Stimulated activated CD4-positive, alpha-beta T cell treated with anti-CD3 and anti-CD28 coated beads, TNF-alpha, amount 100 ng/mL, for 48 hours (primary cell): ENCODE measurements at places on chromosomes 1 and 21.

- DNase-seq: no peak
Observed at GRCh38 chr1:116754198-116754977, at the start of gene CD2. Gene CD2 (plus strand): TSS chr1:116754430. CDS start chr1:116754493, 63 bp downstream.

DNA sequence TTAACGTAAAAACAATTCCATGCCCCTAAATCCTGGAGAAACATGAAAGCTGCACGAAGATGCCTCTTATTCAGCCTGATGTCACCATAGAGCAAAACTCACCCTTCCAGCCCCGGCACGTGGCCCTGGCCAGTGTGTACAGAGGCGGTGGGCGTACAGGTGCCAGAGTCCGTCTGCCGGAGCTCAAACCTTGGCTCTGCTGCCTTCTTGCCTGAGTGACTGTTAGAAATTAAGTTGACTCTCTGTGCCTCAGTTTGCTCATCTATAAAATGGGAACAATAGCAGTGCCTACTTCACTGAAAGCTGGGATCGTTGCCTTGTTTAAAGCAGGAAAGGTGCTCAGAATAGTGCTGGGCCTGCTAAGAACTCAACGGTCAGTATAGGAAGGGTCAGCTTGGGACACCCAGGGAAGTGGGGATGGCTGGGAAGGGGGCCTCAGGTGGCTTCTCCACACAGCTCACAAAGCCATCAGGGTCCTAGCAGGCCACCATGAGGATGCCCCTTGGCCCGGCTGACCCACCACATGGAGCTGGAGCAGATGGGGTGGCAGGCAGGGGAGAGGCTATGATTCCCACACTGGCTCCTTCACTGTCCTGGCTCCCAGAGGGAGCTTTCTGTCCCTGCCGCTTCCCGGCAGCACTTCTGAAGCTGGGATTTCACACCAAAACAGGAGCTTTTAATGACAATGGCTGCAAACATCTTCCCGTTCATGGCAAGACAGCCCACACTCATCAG is 237.2 kb downstream of the NPHP4 start:
- no peak for DNase-seq

GRCh38 chr1:44621841-44622286 is 52.4 kb downstream of the TMEM53 start:
- no peak for DNase-seq

GRCh38 chr1:184497959-184498723 is 111.3 kb downstream of the C1orf21 start:
- no peak for DNase-seq

- DNase-seq: no peak
Observed at GRCh38 chr1:25392841-25393240, 27.8 kb downstream of the RHCE start.

GRCh38 chr1:167746013-167746672 is 24.4 kb downstream of the MPZL1 start:
- no peak for DNase-seq

DNA sequence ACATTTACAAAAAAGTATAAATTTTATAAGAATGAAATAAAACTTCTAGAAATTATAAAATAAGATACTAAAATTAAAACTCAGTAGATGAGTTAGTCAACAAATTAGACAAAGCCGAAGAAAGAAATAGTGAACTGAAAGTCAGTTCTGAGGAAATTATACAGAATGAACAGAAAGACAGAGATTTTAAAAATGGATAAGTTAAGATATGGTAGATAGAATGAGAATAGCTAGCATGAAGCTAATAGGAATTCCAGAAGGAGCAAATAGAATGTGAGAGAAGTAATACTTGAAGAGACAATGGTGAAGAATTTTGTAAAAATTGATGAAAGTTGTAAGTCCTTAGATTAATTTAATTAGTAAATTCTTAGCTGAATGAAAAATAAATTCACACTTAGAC is 430.4 kb upstream of the RUNX1 start:
- no peak for DNase-seq

DNA sequence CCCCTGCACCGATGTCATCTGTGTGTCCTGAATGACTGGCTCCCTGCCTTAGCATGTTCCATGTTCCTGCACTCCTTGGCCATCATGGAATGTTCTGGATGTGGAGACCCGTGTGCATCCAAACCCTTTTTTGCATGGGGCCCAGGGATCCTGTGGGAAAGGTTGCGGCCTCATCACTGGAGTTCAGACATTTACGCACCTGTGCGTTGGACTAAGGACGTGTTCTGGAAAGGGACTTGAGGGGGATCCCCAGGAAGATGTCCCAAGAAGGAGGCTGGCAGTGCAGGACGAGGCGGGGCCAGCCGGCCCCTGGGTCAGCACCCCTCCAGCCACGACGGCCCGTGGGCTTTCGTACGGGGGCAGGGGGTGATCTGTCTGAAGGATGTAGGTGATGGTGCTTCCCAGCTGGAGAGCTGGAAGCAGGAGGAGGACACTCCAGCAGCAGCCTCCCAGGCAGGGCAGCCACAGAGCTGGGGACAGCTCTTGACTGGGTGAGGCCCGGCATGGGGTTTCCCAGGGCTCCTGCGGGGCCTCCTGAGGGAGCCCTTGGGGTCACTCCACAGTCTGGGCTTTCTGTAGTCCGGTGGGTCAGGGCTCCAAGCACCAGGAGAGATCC is 67.2 kb downstream of the SCCPDH start:
- no peak for DNase-seq

DNA sequence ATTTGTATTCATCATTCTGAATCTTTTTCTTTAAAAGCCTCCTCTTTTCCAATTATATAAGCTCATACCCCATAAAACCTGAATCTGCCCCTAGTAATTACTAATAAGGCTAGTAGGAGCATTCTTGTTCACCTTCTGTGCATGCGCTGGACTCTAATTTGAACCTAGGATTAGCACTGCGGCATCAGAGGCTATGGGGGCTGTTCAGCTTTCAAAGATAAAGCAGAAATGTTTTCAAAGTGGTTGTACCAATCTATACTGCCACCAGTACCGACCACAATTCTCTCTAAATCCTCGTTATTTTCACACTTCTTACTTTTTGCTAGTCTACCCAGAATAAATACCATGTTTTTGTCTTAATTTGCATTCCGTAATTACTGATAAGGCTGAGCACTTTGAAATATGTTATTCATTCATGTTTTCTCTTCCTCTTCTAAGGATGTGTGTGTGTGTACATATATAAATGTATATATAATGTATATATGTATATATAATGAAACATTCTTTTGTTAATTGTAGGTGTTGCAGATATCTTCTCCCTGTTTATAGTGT is 1.6 kb upstream of the DDX59 start:
- DNase-seq: no peak

DNA sequence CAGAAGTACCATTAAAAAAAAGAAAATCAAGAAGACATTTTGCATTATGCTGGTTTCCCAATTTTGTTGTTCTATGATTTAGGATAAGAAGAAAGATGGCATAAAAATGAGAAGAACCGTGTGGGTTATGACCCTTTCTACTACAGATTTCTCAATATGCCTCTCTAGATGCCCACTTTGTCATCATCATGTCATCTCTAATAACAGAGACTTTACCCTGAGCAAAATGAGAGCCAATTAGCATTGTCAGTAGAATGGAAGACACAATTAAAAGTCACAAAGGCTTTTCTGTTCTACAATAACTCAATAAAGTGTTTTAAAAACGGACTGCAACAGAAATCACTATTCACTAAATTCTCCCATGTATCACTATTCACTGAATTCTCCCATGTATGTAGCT is 85.5 kb downstream of the RAB3GAP2 start:
- DNase-seq: no peak

GRCh38 chr1:229146647-229147046 is 124.3 kb upstream of the RAB4A start:
- DNase-seq: no peak

GRCh38 chr1:180923021-180923841 is 10.5 kb downstream of the KIAA1614 start:
- DNase-seq: no peak

- no peak for DNase-seq
Observed at GRCh38 chr1:108533351-108534083, 26.4 kb upstream of the EEIG2 start.

DNA sequence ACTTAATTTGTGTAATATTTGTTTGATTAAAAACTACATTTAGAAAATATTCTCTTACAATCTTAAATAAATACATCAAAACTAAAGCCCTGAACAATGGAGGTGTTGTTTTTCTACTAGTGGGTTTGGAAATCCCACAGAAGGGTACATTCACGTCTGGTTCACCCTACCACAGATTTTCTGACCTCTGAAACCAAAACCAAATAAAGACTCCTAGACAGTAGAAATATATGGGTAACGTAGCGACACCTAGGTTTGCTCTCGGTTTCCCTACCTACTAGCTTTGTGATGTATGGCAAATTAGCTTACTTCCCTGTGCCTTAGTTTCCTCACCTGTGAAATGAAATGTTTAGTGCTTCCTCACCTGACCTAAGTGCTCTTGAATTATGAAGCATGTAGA is 312.6 kb downstream of the DPYD start:
- DNase-seq: no peak
